CD14-positive monocyte (primary cell): ENCODE measurements at places on chromosomes 11 and 22. TPM values are rescaled to one million over a fixed set of nuclear protein-coding genes. Genes with fewer than 3 reads are reported as not detected.

OR52E2 gene
- polyA plus RNA-seq: not detected in 2 replicates

ST14 gene
- 36.0 and 50.9 TPM in 2 replicates for polyA plus RNA-seq

SOX6 gene
- not detected for polyA plus RNA-seq

APOA4 gene
- not detected for polyA plus RNA-seq
